ENCODE measurements at places on chromosomes 16 and 17.

GRCh38 chr16:50522324-50522723 is 25.9 kb upstream of the NKD1 start:
- no peak for DNase-seq

DNA sequence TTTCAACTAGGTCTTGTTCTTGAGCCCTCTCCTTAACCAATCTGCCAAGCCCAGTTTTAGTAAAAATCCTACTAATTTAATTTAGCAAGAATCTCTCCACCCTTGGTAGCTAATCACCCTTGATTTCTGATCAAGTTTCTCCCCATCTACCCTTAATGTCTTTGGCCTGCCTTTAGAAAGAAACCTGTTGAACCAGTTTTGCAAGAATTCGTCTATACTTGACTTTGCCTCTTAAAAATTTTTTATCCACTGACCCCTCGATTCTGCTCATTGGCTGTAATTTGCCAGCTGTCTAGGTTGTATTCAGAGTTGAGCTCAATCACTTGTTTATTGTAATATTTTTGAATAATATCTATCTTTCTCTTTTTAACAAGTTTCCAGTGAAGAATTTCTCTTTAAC is 1138.5 kb downstream of the CDH11 start:
- DNase-seq: no peak

DNA sequence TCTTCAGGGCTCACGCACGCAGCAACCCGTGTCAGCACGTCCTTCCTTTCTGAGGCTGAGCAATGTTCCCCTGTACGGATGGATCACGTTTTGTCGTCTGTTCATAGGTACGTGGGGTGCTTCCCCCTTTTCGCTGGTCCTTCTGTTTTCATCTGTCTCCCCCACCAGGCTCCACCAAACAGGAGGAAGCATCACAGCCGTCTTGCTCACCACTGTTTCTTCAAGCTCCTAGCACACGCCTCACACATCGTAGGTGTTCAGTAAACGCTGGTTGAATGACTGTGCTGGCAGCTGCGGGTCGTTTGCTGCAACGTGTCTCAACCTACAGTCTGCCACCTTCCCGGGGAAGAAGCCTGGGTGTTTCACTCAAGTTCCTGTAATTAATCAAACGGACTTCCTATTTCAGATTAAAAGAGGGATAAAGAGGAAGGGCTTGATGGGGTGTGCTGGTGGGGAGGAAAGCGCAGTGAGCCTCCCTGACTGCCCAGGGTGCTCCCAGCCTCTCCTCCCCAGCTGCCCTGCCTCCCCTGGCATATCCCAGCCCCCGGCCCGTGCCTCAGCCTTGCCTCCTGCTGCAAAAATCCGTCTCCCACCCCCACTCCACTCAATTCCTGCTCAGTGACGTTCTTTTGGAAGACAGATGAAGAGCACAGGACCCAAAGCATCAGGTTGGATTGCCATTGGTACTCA is 76.7 kb upstream of the DOC2B start:
- DNase-seq: no peak

DNA sequence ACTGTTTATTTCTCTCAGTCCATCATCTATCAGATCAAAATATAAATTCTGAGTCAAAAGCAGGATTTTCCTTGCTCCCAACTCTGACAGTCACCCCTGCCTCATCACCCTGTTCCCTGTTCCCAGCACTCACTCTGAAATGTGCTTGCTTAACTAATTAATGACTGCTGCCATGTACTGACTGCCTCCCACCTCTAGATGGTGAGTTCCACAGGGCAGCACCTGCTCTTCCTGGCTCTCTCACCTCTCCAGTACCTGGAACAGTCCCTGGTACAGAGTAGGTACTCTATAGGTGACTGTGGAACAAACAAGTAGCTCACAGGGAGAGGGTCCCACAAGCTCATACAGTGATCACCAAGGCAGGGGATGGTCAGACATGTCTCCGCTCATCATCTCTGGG is 114.3 kb upstream of the C16orf82 start:
- no peak for DNase-seq

GRCh38 chr16:23351360-23351759 is 49.3 kb downstream of the SCNN1B start:
- DNase-seq: no peak

- no peak for DNase-seq
Measured at GRCh38 chr16:69166221-69166833, 20.6 kb upstream of the SNTB2 start.

- DNase-seq: no peak
Measured at GRCh38 chr16:12531937-12532336, 271.8 kb downstream of the CPPED1 start.

DNA sequence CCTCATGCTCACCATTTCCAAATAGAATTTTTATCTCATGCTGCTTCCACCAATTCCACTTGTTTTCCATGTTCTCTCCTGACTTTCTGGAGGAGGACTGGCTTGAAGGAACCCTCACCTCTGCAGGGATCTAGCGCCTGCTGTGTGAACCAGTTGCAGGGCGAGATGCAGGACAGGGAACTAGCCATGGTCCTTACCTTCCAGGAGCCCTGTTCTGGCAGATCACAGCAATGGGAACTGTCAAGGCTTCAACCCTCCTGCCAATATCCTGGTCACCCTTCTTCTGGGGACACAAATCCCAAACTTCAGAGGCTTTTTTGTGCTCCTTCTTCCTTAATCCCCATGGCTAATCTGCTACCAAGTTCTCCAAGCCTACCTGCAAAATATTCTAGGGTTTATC is 60.4 kb upstream of the MMP2 start:
- no peak for DNase-seq

GRCh38 chr16:9334103-9334502 is 242.7 kb downstream of the HAPSTR1 start:
- DNase-seq: no peak

- no peak for DNase-seq
Measured at GRCh38 chr16:56279132-56279531, 87.8 kb downstream of the GNAO1 start.

DNA sequence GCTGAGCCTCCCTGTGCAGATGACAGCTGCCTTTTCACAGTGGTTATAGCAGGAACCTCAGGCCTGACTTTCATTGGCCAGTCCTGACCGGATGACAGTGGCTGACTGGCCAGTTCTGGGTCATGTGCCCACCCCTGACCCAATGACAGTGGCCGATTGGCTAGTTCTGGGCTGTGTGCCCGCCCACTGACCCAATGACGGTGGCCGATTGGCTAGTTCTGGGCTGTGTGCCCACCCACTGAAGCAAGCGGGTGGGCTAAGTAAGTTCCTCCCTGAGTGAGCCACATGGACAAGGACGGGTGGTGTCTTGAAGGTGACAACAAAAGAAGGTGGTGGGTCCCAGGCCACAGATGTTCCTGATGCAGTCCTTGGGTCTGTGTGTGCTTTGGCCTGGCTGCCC is 9.5 kb downstream of the DEF8 start:
- DNase-seq: no peak

GRCh38 chr17:78817123-78817522 is 23.5 kb downstream of the USP36 start:
- DNase-seq: peak; percentile 34

DNA sequence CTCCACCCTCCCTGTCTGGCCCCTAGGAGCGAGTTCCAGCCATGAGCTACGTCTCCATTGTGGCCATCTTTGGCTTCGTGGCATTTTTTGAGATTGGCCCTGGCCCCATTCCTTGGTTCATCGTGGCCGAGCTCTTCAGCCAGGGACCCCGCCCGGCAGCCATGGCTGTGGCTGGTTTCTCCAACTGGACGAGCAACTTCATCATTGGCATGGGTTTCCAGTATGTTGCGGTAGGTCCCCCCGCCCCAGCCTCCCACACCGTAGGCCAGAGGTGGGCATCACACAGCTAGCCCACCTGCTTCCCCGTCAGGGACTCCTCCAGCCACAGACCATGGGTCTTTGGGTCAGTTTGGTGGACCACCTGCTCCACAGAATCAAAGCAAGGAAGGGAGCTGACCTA is 4.2 kb downstream of the SLC2A4 start:
- DNase-seq: no peak

All from stimulated activated CD8-positive, alpha-beta memory T cell treated with anti-CD3 and anti-CD28 coated beads, Interleukin-4, amount 100 ng/mL, for 1 hour (primary cell).